ENCODE measurements at places on chromosomes 7 and 10.

DNA sequence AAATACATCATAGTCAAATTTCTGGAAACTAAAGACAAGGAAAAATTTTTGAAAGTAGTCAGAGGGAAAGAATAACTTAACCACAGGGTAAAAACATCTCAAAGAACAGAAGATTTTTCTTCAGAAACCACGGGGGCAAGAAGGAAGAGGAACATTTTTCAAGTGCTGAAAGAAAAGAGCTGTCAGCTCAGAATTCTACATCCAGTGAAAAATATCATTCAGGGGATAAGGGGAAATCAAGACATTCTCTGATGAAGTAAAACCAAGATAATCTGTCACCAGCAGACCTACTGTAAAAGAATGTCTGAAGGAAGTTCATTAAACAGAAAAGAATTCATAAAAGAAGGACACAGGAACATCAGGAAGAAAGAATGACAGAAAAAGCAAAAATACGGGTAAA, 111.2 kb upstream of the TMEM72 start:
- no peak for DNase-seq

GRCh38 chr10:70462349-70462984, 16.1 kb upstream of the PALD1 start:
- no peak for DNase-seq

- no peak for DNase-seq
These were observed 46.1 kb downstream of the NCAPG2 start for GRCh38 chr7:158658475-158658874.

GRCh38 chr10:33889371-33889770, 554.9 kb upstream of the NRP1 start:
- DNase-seq: no peak
